H9 (cell line): ENCODE measurements at places on chromosomes 4 and X.

GRCh38 chrX:38166478-38167083, 54.1 kb downstream of the SRPX start:
- DNase-seq = no peak

DNA sequence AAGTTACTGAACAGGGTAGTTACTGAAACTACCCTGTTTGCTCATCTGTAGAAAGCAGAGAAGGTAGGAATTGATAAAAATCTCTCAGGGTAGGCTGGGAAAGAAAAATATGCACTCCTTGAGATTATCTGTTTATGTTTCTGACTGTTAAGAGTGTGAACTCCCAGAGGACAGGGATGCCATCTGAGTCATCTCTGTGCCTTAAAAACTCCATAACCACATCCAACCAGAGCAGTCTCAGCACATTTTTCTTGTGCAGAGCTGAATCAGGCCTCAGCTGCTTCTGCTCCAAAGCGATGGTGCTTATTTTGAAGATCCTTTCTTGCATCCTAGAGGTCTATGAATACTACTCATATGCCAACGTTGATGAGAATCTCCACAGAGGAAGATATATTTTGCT, 9.9 kb downstream of the CENPVL3 start:
- no peak for DNase-seq

DNA sequence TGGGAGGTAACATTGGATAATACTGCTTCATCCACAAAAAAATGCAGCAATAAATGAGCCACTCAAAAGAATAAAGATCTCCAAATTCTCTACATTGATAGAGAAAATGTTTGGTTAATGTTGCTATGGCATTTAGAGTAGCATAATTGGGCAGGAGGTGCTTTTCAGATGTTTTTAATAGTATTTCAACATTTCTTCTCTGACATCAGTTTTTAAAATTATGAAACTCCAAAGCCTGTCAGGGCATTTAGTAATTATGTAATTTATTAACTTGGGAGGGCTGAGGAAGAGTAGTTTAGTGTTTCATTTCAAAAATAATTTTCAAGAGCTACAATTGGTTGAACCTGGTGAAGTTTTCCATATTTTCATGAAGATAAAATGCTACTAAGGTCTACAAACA, 211.3 kb upstream of the INTU start:
- DNase-seq = no peak

- peak; percentile 61 for DNase-seq
These were observed 78.4 kb downstream of the REPS2 start for GRCh38 chrX:17024886-17025285.

- no peak for DNase-seq
These were observed 441.9 kb downstream of the INPP4B start for GRCh38 chr4:142404191-142404611.

DNA sequence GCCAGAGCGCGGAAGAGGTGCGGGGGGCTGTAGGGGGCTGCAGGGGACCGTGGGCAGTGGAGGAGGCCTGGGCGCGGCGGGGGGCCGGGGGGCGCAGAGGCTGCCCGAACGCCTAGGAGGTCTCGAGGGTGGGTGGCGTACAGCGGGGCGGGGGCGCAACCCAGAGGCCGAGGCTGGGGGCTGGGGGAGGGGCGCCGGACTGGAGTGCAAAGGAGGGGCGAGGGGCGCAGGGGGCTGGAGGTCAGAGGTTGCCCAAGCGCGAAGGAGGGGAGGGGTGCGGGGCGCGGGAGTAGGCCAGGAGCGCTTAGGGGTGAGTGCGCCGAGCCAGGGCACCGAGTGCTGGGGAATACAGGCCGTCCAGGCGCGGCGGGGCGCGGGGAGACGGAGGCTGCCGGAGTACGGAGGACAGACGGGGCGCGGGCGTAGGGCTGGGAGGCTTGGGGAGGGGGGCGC, 255 bp downstream of the GYG2 start:
- peak; percentile 75 for DNase-seq

GRCh38 chr4:164136180-164136616, 617.7 kb upstream of the SMIM31 start:
- DNase-seq = no peak

- no peak for DNase-seq
These were observed 44.8 kb downstream of the RELL1 start for GRCh38 chr4:37641352-37641751.

- DNase-seq = no peak
These were observed 172.9 kb downstream of the TENM3 start for GRCh38 chr4:182416067-182416466.
